ENCODE measurements at places on chromosomes 1 and 21. TPM values are rescaled to one million over a fixed set of nuclear protein-coding genes. Genes with fewer than 3 reads are reported as not detected.

DNA sequence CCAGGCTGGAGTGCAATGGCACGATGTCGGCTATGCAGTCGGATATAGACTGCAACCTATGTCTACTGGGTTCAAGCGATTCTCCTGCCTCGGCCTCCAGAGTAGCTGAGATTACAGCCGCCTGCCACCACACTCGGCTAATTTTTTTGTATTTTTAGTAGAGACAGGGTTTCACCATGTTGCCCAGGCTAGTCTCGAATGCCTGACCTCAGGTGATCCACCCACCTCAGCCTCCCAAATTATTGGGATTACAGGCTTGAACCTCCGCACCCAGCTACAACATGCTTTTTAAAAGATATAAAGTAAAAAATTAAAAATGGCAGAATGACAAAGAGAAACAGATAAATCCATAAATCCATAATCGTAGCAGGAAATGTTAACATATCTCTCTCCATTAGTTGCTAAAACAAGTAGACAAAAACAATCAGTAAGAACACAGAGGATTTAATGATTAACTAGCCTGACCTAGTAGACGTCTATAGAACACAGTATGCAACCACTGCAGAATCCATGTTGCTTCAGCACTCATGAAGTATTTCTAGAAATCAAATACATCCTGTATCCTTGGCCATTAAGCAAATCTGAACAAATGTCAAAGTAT, 59.9 kb upstream of the SPOCD1 start:
- DNase-seq, result no peak

GRCh38 chr1:162236201-162236600, 140.5 kb downstream of the SPATA46 start:
- DNase-seq, result no peak

GRCh38 chr21:28333578-28334075, 659.0 kb downstream of the LTN1 start:
- DNase-seq, result no peak

GRCh38 chr1:17308593-17308992, 596 bp downstream of the PADI4 start:
- DNase-seq, result no peak

The ERG gene
- total RNA-seq, result 177 TPM

All from thoracic aorta (tissue), 2 donors.